ENCODE measurements at places on chromosomes 5 and 9.

DNA sequence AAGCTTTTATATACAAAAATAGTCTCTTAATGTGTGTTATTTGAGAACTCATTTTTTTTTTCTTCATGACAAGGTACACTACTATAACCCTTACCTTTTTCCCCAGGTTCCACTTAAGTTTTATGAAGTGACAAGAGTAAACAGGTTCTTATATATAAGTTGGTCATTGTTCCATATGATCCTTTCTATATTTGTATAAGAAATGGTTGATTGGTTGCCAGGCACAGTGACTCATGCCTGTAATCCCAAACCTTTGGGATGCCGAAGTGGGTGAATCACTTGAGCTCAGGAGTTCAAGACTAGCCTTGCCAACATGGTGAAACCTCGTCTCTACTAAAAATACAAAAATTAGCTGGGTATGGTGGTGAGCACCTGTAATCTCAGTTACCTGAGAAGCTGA is 108.3 kb downstream of the PCSK1 start:
- no peak for DNase-seq

DNA sequence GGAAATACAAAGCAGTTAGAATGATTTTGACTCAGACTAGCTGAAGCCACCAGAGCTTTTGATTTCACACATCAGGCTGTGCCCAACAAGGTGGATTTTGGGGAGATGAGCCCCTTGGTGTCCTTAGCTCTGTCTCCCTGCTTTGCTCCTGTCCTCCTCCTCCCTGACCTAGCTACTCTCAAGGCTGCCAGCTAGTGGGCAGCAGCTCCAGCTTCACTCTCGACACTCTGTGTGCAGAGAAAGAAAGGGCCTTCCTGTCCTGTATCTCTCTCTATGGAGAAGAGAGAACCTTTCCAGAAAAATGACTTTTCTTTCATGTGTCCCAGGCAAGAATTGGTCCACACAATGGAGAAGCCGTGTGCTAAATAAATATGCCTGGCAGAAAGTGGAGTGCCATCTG is 446.2 kb downstream of the SEMA5A start:
- DNase-seq, result no peak

- no peak for DNase-seq
Observed at GRCh38 chr5:179192185-179192890, 132.2 kb downstream of the ZNF354C start.

DNA sequence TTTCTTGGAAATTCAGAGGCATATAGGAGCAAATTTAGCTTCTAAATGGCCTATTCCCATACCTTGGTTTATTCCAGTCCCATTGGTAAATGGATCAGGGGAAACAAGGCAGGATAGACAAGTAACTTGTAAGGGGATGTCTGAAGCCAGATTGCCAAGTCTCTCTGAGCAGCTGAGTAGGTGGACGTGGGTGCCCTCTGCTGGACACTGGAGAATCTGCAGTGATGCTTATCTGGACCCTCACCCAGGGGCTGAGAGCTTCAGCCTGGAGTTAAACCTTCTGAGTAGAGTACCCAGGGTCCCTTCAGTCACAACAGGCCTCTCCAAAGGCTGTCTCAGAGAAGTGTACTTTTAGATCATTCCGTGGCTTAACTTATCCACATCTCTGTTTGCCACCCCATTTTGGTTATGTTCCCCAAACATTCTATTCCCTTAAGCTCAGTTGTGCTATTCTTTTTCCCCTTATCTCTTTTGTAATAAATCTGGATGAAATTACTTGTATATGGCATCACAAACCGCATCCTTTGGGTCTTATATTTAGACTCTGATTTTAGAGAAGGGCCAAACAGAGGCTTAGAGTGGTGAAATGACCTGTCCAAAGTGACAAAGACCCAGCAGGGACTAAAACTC is 218.3 kb upstream of the GLRA1 start:
- peak; percentile 38 for DNase-seq

- DNase-seq, result no peak
Observed at GRCh38 chr5:119212676-119213075, 141.8 kb downstream of the DMXL1 start.

- no peak for DNase-seq
Observed at GRCh38 chr9:36037549-36038122, 923 bp downstream of the RECK start.

GRCh38 chr5:137310051-137310730 is 188.9 kb downstream of the SPOCK1 start:
- DNase-seq, result no peak

GRCh38 chr5:111224561-111225345 is 569 bp downstream of the CAMK4 start:
- DNase-seq, result no peak

DNA sequence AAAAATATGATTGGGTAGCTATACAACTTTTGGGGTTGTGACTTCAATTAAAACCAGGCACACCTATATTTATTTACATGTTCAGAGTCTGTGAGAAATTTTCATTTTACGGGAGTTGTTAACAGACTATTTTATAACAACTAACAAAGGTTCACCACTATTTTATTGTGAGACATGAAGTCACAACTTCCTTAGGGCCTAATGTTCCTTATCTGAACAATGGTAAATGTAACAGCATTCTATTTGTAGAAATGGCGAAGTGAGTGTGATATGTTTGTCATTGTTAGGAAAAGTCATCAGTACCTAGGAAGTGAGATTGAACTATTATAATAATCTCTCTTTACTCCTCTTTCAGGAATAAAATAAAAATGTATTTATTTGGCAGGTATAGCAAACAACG is 67.4 kb downstream of the CSNK1G3 start:
- DNase-seq, result no peak

- no peak for DNase-seq
Observed at GRCh38 chr5:134784946-134785620, 26.5 kb downstream of the DDX46 start.
